ENCODE measurements at places on chromosomes 4 and X.

GRCh38 chr4:71107726-71108125, 114.3 kb downstream of the DCK start:
- DNase-seq = no peak

DNA sequence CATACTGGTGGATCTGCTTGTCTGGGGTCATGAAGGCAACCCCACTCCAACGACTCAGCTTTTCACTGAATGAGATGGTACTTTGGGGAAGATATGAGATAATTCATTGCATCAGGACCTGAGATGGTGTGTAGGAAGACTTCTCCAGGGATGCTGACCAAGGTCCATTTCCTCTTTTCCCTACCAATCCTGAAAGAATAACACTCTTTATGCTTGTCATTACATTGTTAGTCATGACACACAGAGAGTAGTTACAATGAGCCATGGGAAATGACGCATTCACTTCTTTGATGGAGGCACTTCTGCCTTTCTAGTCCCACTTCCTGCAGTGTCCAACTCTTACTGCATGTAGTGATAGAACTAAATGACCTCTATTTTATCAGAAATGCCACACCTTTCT, 58.6 kb downstream of the AREG start:
- no peak for DNase-seq

DNA sequence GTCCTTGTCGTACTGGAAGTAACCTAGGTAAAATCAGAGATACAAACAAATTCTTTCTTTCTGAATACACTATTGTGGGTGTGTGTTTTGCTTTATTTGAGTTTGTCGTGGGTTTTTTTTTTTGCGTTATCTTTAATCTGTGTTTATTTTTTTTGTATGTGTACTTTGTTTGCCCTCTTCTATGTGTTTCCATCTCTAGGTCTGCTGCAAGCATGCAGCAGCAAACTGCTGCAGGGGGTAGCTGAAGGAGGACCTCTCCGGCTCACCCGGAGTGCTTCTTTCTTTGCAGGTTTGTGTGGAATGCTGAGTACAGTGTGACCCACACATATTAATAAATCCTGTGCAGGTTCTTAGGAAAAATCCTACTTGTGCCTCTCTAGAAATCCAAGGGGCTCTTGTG, 64.8 kb downstream of the FNIP2 start:
- DNase-seq = no peak

- no peak for DNase-seq
Measured at GRCh38 chr4:146453181-146453807, 68.4 kb downstream of the SLC10A7 start.

- no peak for DNase-seq
Measured at GRCh38 chr4:3355266-3355748, 62.5 kb downstream of the RGS12 start.

DNA sequence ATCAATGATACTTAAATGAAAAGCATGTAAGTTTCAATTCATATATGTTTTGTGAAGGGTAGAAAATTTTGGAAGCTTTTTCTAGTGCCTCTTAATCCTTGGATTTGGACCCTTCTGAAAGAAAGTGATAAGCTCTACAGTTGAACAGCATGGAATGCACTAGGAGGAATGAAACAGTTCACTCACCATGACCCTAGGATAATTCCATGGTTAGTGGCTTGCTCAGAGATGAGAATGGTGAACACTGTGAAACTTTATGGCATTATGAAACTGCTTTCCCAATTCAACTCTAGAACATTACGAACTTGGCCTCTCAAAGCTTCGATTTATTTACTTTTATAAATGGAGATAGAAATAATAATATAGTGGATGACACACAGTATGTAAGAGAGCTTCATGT, 88.9 kb upstream of the FAT4 start:
- no peak for DNase-seq

GRCh38 chrX:148120999-148121623, 140.0 kb downstream of the FMR1NB start:
- no peak for DNase-seq

GRCh38 chrX:111567542-111568255, 56.3 kb downstream of the SERTM2 start:
- DNase-seq = no peak

GRCh38 chrX:8204943-8205342, 33.9 kb upstream of the VCX2 start:
- no peak for DNase-seq

GRCh38 chrX:9846631-9847030, 60.4 kb downstream of the SHROOM2 start:
- no peak for DNase-seq

GRCh38 chr4:177339477-177340374, 30.1 kb downstream of the NEIL3 start:
- no peak for DNase-seq

- DNase-seq = no peak
Measured at GRCh38 chrX:73851014-73852009, 288.3 kb downstream of the CHIC1 start.

GRCh38 chr4:4856071-4857000, 3.1 kb upstream of the MSX1 start:
- DNase-seq = no peak

DNA sequence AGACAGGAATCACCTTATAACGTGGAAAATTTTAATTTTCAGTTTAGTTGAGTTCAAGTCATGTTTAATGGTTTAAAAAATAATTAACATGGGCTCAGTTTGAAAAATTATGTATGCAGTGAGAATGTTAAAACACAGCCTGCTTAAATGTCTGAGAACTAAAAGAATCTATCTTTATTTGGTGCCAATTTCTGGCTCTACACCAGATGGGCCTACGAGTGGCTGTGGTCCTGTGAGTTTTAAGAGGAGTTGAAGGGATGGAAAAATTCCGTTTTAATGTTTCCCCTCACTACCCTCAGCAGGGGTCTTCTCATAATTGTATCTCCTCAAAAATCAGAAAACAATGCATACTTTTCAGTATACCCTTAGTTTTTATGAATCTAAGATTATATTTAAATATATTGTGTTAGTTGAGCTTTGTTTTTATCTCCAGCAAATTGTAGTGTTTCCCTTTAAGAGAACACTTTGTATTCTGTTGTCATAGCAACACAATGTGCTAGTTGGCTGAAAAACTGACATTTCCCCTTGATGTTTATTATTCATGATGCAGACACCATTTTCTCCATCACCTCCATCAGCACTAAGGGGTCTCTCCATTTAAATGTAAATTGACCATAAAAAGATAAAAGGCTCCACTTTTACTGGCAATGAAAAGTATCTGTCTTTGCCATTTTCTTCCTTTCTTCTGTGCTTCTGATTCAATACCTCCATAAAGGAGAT, 393.5 kb upstream of the GRIA3 start:
- no peak for DNase-seq

DNA sequence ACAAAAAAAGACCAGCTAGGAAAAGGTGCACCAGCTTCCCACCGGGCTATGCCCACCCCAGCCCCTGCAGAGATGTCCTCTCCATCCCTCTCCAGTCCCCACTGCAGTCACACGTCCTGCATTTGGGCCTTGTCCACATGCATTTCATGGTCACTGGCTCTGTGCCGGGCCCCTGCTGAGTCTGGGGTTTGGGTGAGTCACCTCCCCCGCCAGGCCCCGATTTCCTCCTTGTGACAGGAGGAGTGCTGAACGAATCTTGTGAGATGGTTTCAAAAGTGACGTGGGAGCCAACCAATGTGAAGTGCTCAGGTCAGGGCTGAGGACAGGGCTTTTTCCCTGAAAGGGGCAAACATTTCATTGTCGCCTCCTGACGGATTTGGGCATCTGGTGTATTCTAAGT, 7.1 kb downstream of the CPZ start:
- DNase-seq = no peak

DNA sequence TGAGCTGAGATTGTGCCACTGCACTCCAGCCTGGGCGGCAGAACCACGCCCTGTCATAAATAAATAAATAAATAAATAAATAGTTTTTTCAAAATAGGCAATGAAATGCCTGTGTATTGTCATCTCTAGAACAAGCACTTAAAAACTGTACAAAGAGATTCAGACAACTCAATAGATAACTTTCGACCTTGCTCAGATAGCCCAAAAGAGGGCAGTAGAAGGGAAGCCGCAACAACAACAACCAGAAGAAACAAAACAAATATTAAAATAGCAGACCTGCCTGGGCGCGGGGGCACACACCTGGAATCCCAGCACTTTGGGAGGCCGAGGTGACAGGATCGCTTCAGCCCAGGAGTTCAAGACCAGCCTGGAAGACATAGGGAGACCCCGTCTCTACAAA, 9.4 kb upstream of the CLDN34 start:
- DNase-seq = no peak

DNA sequence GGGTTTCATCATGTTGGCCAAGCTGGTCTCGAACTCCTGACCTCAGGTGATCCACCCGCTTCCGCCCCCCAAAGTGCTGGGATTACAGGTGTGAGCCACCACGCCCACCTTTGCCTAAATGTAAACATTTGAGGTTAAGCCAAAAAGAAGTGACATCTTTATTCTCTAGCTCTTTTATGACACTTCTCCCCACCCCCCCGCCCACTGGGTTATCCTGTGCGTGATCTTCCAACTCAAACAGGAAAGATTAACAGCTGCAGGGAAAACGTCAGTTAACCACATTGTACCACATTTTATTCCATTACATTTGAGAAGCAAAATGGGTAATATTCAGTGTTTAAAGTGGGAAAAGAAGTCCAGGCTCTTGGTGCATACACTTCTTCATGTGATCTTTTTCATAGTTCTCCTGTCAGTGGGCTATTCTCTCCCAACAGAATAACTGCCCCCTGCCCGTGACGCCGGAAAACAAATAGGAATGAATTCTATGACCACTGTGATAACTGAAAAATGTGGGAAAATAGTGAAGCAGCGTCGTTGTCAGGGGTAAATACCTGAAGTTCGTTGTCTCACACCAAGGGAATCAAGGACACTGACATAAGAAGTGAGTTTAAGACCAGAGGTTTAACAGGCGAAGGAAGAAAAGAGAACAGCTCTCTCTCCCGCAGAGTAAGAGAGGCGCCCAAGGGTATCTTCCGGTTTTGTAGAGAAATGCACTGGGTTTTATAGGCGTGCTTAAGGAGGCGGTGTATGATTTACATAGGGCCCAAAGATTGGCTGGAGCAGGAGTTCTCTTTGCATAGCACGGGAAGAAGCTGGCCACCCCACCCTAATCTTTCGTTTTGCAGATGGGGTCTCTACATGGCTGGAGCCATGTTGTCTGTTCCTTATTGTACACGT, 9.7 kb upstream of the SRD5A3 start:
- no peak for DNase-seq

DNA sequence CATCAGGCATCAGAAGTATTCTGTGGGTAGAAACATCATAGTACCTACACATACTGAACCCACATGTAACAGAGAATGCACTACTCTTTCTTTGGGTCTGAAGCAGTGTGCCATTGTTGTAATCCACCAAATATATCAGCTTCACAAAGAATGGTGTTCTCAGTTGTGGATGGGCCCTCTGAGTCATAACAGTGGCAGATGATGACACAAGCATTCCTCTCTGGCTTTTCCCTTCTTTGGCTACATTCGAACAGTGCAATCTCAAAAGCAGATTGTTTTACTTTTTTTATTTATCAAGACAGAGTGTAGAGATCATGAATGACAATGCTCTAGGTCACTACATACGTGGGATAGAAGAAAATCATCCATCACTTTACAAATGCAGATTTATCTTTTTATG, 247.2 kb upstream of the EPHA5 start:
- DNase-seq = no peak

DNA sequence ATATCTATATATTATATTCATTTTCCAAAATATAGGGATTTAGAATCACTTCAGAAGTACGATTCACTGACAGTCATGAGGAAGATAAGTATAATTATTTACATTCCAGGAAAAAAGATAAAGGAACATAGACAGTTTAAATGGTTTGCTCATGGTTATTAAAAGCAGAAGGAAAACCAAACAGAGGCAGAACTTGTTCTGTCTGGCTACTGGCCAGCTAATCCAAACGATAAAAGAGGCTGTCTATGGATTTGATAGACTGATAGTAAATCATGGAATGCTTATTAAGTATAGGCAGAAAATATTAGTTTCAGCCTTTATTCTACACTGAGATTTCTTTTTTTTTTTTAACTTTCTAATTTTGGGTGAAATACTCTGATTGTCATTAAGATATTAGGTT, 50.2 kb downstream of the RPGR start:
- DNase-seq = peak; percentile 76

GRCh38 chr4:88446124-88446523, 10.8 kb upstream of the HERC5 start:
- DNase-seq = no peak

GRCh38 chrX:50097071-50097470, 103.7 kb downstream of the AKAP4 start:
- no peak for DNase-seq

DNA sequence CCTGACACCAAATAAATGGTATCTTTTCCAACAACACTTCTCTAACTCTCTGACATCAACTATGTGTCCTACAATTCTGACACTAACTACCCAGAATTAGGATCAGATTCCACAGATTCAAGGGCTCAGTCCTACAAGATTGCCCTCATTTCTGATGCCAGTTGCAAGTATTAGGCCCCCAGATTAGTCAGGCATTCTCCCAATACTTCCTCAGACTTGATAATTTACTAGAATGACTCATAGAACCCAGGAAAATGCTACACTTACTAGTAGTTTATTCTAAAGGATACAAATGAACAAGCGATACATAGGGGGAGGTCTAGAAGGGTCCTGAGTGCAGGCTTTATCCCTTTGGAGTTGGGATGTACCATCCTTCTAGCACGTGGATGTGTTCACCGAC, 8.5 kb downstream of the TIGD2 start:
- no peak for DNase-seq

DNA sequence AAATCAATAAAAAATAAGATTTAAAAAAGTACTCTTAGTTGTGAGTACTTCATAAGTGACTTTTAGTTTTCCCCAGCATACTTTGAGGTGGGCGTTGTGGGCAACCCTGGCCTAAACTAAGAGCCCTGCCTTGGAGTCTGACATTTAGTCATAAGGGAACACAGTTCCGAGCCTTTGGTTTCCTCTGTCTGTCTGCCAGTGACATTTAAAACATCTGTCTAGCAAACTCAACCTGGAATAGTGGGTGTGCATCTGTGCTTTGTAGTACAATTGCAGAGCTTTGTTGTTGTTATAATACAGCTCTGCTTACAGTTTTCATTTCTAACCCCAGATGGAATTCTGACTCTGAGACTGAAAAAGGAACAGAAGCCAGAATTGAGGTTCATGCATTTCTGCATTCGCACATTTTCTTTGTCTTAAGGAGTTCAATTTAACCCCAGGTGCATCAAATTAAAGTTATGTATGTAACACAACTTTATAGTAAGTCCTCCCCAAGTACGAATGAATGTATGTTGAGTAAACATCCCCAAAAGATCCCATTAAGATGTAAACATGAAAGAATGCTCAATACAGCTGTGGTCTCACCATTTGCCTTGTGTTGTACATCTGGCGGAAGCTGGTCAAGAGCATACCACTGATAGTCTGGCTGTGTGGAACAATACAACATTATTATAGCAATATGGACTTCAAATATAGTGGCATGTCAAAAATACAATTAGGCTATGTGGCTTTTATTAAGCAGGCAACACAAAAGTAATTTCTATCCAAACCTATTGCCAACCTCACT, 25.9 kb downstream of the TNIP3 start:
- DNase-seq = no peak

GRCh38 chr4:184417802-184418511, 56.4 kb downstream of the IRF2 start:
- DNase-seq = peak; percentile 82

- DNase-seq = no peak
Measured at GRCh38 chr4:173910891-173911290, 372.6 kb downstream of the FBXO8 start.

- DNase-seq = no peak
Measured at GRCh38 chr4:130814896-130815295, 1718.9 kb downstream of the C4orf33 start.

Data from LNCaP clone FGC (cell line).